NCI-H2171 (cell line): ENCODE measurements at places on chromosomes 16 and 17.
A peak's percentile ranks its signal among the peaks of the same experiment; 100 is the strongest.

DNA sequence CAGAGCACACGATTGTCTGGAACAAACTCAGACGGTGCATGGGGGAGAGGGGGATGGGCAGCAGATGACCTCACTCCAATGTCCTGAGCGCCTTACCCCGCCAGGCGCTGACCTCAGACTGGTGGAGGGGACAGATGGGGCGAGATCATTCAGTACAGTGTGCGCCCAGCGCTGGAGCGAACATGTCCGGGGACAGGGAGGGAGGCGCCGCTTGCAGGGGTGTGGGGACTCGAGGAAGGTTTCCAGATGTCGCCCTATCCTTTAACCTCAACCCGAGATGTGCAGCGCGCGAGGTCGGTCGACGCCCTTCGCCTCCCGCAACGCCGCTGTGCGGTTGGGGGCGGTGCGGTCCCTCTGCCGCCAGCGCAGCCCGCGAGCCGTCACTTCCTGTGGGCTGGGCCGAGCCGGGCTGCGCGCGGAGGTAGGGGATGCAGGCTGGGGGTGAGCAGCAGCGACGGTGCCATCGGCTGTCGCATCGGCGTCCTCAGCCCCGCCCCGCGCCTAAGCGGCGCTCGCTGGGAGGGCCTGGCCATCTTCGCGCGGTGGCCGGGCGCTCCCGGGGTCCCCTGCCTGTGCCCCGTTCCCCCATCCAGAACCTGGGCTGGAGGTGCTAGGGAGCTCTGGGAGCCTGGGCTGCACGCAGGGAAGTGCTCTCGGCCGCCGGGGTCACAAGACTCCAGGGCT, 5.3 kb upstream of the CDR2L start:
- DNase-seq = peak; percentile 77

- DNase-seq = no peak
Measured at GRCh38 chr16:81695321-81696165, 83.5 kb upstream of the PLCG2 start.

DNA sequence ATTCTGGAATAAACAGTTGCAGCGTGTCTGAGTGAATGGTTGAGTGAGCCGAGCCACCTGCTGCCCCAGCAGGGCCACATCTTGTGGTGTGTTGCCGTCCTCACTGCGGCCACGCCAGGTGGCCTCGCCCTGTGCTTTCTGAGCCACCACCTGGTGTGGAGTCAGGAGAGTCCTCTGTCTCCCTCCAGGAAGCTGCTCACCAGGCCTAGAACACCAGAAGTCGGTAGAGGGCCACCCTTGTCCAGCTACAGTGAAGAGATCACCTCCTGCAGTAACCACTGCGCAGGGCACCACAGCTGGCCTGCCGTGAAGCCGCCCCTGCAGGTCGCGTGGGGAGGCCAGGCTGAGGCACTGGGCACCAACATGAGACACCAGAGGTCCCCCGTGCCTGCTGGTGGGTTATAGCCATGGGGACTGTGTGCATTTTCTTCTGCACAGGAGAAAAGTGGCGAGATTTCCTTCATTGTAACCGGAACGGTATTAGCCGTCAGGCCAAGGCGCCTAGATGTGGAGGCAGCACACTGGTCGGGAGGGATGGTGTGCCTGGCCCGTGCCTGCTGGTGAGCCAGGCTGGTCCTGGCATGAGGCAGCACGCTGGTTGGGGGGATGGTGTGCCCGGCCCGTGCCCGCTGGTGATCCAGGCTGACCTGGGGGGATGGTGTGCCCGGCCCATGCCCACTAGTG, 28.9 kb upstream of the FOXK2 start:
- DNase-seq = peak; percentile 23

DNA sequence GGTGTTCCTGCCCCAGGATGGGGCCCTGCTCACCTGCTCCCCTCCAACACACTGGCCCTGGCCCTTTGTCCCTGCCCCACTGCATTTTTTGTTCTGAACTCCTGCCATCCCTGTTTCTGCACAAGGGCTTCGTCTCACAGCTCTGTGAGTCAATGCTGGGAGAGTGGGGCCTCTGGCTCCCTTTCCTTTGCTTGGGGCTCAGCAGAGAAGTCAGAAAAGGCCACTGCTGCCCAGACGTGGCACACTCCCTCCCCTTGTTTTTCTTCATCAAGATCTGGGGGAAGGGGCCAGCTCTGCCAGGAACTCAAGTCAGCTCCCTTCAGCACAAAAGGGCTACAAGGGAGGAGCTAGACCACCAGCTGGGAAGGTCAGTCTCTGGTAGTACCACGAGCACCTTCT, 8.9 kb downstream of the PROCA1 start:
- no peak for DNase-seq
